ENCODE measurements at places on chromosomes 7 and 10.

DNA sequence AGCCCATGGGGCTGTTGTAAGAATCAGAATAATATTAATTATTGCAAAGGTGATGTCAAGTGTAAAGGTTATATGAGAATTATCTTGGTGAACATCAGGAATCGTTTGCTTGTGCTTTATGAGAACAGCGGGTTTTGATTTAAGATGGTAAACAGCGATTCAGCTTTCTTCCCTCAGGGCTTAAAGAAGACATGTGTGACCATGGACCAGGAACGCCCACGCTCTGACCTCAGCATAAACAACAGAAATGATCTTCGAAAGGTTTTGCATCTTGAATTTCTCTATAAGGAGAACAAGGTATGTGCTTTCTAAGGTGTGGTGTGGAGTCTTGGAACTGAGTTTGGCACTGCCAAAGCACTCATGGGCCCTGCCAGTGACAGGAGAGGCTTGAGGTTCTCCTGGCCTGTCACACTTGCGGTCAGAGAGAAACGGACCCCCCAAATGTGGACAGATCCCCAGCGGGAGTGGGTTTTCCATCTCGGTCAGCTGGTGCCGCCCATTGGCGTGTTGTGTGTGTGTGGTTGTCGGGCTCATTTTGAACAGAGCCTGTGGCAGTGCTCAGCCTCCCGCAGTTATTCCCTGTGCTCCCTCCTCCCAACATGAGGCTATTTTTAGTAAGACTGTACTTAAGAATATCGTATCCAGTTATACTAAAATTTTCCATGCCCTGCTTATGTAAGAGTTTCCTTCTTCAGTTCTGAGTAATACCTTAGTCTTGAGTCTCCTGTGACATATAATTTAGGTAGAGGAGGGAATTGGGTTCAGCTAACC lies 7.2 kb downstream of the MINDY4 start:
- DNase-seq: no peak

- DNase-seq: no peak
Measured at GRCh38 chr10:97475936-97476594, 22.2 kb downstream of the MMS19 start.

- no peak for DNase-seq
Measured at GRCh38 chr10:4059471-4060138, 274.6 kb upstream of the KLF6 start.

DNA sequence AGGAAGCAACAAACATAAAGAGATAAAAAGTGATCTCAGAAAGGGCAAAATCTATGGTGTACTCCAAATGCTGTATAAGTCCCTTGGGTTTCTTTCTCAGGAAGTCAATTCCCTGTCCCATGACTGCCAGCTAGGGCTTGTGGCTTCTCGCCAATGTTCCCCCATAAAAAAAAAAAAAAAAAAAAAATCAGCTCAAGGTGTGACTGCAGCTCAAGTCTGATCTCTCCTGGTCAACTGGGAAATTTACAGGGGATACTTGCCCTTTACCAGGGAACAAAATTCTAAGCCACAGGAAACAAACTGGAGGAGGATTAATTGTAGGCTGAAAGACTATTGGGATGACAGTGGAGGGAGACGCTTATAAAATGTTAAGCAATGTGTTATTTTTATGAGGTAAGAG lies 76.0 kb downstream of the PCGF5 start:
- DNase-seq: peak; percentile 52

DNA sequence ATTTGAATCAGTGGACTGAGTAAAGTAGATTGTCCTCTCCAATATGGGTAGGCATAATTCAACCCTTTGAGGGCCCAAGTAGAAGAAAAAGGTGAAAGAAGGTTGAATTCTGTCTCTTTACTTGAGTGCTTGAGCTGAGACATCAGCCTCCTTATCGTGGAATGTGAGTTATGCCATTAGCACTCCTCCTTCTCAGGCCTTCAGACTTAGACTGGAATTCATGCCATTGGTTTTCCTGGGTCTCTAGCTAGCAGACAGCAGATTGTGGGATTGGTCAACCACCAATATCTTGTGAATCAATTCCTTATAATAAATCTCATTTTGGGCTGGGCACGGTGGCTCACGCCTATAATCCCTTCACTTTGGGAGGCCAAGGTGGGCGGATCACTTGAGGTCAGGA lies 89.2 kb downstream of the CUL2 start:
- DNase-seq: no peak

- DNase-seq: no peak
Measured at GRCh38 chr10:127326883-127327282, 130.5 kb upstream of the INSYN2A start.

DNA sequence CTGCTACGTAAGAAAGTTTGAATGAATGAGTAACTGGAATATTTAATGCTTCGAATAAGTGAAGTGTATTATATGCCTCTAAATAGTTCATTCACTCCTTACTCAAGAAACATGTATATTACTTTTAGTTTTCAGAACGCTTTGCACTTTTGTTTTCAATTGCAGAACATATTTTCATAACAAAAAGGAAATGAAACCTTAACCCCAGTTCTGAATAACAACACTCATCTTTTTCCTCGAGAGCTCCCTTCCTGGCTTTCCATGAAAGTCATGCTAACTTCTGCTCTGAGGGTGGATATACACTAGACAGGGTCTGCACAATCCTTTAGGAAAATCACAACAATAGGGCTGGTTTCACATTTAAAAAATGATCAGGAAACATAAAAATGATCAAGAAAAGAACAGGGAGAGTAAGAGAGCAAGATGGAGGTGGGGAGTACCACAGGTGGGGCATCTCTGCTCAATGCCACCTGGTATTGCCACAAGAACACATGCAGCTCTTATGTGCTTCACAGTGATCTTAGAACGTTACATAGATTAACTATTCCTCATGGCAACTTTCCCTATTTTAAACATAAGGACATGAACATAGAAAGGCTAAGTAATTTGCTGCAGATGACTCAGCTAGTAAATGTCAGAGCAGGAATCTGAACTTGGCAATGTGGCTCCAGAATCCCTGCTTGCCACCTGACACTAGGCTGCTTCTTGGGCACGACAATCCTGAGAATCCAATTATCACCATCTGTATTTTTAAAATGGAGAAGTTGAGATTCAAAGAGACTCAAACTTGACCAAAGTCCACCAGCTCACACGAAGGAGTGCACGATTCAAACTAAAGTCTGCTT lies 219.5 kb upstream of the AOAH start:
- no peak for DNase-seq

GRCh38 chr7:56605146-56605545 lies 488.9 kb upstream of the NUPR2 start:
- DNase-seq: no peak

DNA sequence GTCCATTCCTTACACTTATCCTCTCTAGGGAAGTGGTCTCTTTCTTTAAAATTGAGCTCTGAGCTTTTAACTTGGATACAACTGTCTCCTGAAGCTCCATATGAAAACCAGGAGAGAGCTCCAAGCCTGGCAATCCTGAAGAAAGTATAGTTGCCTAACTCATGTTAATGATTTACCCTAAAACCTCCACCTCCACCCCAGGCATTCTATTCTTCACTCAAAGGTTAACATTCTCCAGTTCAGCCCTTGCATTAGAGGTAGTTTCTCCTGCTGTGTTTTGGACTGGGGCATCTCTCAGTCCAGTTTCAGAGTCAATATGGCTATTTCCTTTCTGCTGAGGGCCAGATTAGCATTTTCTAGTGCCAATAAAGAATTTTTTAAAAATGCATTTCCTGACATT lies 195.5 kb downstream of the SLC25A13 start:
- DNase-seq: peak; percentile 47

DNA sequence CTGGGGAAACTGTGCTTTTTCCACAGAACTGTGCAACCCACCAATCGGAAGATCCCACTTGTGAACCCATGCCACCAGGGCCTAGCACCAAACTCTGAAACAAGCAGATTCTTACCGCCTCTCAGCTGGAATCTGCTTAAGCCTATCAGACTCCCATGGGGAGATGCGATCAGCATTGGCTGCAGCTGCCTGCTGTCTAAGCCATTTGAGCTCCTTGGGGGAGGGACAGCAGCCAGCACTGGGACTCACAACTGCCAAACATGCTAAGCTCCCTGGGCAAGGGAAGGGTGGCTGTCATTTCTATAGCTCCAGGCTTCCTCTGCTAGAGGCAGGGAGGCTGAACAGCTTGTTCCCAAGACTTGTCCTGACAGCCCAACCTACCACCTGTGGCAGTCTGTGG lies 283.8 kb downstream of the CDK14 start:
- no peak for DNase-seq

DNA sequence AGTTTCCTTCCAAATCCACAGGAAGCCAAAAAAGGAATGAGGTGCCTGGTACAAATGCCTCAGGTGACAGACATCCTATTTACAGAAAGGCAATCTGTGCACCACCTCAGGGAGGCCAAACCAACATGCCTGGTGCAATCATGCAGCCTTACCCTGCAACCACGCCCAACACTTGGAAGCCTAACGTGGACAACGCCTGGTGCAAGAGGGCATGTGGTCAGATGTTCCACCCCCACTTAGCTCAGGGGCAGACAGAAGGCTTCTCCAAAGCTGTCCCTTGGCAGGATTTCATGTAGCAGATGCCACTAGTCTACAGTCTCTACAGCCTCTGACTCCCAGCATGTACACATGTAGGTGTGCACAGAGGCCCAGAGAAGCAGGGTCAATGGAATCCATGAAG lies 89.5 kb downstream of the KCNMA1 start:
- no peak for DNase-seq

GRCh38 chr7:14419531-14419930 lies 430.1 kb upstream of the ETV1 start:
- no peak for DNase-seq

DNA sequence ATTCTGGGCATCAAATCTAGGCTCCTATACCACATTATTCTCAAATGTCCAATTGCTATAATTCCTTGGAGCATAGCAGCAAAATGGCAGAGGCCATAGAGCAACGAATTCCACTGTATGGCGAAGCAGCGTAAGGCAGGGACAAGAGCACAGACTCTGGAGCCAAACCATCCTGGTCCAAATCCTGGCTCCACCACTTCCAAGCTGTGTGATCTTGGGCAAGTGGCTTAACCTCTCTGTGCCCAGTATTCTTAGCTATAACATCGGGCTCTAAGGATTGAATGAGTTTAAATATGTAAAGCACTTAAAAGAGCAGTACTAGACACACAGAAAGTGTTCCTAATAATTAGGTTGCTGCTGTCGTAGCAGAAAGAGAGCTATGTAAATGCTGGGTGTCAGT lies 56.2 kb downstream of the TACC2 start:
- no peak for DNase-seq

GRCh38 chr7:155815332-155816191 lies 3.3 kb upstream of the SHH start:
- DNase-seq: peak; percentile 78

DNA sequence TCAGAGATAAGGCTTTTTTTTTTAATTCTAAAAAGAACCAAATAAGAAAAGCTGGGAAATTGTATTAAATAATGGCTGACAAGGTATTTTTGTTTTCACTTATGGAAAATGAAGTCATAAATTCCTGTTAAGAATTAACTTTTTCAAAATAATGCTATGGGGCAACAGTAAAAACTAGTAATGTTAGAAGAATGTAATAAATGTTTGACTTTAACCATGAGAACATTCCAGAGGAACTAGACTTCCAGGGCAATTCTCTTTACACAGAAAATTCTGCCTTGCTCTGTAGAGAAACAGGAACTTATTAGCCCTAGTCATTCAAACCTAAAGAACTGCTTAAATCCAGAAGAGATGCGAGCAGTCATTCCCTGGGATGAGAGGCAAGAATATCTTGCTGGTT lies 571.1 kb downstream of the IPMK start:
- DNase-seq: peak; percentile 94

- DNase-seq: no peak
Measured at GRCh38 chr7:102244601-102245000, 42.1 kb upstream of the SH2B2 start.

GRCh38 chr7:107501593-107501992 lies 31.7 kb downstream of the GPR22 start:
- peak; percentile 12 for DNase-seq

DNA sequence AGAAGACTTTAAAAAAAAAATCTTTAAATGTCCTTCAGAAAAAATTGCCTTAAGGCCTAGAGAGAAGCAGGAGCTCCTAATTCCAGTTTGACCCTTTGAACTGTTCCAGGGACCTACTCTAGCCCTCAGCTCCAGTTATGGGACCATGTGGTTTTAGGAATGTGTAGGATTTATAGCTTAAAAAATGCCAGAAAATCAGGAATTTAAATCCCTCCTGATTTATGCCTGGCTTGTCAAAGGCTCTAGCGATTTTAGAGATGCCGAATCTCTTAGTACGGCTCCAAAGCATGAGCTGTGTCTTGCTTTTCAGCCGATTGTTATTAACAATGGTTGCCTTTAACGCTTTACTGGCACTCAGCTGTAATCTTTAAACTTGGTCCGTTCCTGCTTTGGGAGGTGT lies 130.6 kb upstream of the NPVF start:
- no peak for DNase-seq

DNA sequence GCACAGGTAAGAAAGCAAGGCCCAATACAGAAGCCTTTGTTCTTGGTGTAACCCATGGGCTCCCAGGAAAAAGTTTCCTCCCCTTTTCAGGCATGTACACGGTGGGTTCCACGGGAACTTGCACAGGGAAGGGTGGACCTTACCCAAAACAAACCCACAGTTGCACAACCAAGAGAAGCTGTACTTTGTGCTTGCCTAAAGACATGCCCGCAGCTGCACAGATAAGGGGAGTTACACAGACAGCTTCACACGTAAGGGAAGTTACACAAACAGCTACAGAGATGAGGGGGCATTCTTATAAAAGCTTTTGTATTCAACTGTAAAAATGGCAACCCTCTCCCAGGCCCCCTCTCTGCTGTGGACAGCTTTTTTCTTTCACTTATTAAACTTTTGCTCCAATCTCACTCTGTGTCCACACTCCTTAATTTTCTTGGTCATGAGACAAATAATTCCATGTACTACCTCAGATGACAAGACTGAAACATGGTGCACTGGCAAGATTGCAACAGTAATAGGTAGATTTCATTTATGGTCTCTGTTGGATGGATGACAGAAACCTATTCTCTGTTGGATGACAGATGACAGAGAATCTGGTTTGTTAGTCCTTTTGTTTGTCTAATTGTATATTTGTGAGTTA lies 72.9 kb downstream of the ATE1 start:
- no peak for DNase-seq

DNA sequence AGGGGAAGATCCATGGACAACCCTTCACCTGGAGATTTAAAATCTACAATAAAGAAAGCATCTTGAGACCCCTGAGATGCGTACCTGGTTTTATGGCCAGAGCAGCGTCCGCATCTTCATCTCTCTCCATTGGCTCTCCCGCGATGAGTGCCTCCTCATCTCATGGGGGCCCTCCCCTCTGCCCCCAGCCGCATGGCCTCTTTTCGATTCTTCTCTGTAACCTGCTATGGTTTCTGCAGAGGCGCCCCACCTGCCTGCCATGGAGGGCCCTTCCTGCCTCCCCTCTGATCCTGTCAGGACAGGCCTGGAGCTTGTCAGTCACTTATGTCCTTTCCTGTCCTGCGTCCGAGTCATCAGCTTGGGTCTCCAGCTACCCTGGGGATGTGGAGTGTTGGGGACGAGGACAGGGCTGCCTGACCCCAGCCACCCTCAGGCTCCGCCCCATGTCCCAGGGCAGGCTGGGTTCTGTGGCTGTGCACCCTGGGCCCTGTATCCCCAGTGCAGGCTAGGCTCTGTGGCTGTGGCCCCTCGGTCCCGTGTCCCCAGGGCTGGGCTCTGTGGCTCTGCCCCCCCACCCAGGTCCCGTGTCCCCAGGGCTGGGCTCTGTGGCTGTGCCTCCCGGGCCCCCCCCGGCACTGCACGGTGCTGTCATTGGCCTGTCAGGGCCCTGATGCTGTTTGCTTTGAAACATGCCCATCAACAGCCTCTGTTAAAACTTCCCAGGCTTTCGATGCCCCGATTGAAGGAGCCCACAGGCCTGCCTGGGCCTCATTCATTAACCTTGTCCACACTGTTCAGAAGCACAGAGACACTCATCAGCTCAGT lies 99.8 kb downstream of the WDR37 start:
- DNase-seq: no peak
